Mesothelial cell of epicardium (in vitro differentiated cells): ENCODE measurements at places on chromosomes 12 and 14. TPM values are rescaled to one million over a fixed set of nuclear protein-coding genes. Genes with fewer than 3 reads are reported as not detected.

FSCB gene
- total RNA-seq, result not detected in 3 replicates

EIF2S3B gene
- total RNA-seq, result 1.7 to 2.3 TPM (median 2.3 TPM) in 3 replicates

SERPINA1 gene
- 0.58 to 1.7 TPM (median 1.2 TPM) in 3 replicates for total RNA-seq

ALG10B gene
- 16.2 to 18.1 TPM (median 17.7 TPM) in 3 replicates for total RNA-seq

KRT3 gene
- total RNA-seq, result 0.50 to 0.78 TPM (median 0.75 TPM) in 3 replicates

KRT79 gene
- total RNA-seq, result not detected in 3 replicates

C12orf56 gene
- 0.41 to 0.93 TPM (median 0.45 TPM) in 3 replicates for total RNA-seq

TMEM229B gene
- 0.41 to 0.83 TPM (median 0.66 TPM) in 3 replicates for total RNA-seq

GPX2 gene
- total RNA-seq, result 0.58 to 0.63 TPM (median 0.61 TPM) in 3 replicates

ABCD2 gene
- 0.29 to 0.41 TPM (median 0.34 TPM) in 3 replicates for total RNA-seq

CCDC177 gene
- 0.24 to 0.34 TPM (median 0.34 TPM) in 3 replicates for total RNA-seq
